ENCODE measurements at places on chromosomes 2 and 18.

DNA sequence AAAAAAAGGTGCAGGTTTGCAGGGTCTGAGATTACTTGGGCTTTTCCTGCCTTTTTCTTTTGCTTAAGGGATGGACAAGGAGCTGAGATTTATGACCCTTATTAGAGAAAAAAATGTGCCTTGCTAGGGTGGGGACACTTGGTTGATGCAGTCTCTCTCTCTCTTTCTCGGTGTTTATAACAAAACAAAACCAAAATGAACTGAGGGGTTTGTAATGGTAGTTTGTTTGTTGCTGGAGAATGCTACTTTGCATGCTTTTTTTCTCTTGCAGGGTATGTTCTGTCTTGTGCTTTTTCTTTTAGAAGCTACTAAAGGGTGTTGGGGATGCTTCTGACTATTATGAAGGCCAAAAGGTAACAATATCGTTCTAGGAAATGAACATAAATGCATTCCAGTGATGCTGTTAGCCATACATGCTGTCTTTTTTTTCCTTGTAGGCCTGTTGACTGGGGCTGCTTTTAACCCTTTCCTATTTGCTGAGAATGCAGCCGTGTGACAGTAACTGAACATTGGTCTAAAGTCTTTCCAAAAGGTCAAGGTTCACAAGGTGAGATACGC, 435 bp downstream of the ZNF532 start:
- no peak for DNase-seq

DNA sequence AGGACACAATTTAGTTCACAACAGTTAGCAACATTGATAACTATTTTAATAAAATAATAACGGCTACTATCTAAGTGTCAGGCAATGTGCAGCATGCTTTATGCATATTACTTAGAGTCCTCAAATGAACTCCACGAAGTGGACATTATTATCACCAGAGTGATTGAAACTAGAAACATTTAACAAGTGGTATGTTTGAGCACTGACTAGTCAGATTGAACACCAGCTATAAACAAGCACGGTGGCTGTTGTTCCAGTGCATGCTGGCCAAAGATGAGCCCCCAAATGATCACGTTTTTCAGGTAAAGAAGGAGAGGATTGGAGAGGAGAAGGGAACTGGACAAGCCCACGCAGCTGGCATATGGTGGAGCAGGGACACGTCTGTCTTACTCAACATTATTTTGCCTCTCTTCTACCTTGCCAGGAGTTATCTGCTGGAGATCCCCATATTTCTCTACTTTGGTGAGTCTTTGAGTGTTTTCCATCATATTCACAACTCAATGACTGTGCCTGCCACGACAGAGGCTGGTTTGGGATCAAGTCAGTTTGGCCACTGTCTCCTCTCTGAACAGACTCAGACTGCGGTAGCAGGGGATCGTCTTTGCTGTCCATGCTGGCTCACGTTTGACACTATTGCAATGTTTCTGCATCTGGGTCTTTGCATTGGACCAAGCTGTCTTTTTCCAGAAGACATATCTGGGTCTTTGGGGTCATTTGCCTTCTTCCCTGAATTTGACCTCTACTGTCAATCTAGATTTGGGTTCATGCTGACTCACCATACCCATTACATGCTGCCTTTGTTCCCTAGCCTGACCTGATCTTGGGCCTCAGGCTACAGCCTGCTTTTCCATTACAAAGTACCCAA, 66.0 kb upstream of the ACSL3 start:
- no peak for DNase-seq

DNA sequence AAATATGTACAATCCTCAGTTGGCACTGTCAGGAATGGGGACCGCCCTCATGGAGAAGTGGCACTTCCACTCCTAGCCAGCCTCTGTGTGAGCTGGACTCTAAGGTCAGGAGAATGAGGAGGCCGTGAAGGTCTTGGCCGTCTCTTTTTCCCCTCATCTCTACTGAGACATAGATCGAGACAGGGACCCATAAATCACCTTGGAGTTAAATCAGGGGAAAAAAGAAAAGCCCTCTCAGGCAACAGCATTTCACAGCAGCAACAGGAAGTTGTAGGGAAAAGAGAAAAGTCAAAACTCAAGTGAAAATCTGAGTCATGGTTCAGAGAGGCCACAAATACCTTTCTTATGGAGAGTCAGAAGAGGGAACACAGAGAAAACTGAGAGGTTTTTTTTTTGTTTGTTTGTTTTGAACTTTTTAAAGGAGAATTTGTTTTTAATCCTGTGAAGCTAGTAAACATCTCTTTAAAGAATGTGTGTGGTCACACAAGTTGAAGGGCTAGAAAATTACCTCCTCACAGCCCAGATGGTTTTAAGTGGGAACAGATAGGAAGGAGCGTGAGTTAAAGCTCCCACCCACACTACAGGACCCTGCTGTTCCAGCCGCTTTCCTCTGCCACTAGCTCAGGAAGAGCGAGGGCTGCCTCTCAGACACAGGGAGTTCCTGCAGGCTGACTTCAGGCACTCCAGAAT, 30.6 kb upstream of the CYP1B1 start:
- DNase-seq = no peak

GRCh38 chr2:63092857-63093256, 42.2 kb downstream of the OTX1 start:
- DNase-seq = no peak

Measured in AG04450 (cell line).